Mucosa of descending colon (tissue), 3 donors: ENCODE measurements at places on chromosomes 7 and 10. TPM values are rescaled to one million over a fixed set of nuclear protein-coding genes. Genes with fewer than 3 reads are reported as not detected.

FKBP6 gene
- not detected for total RNA-seq

DNA sequence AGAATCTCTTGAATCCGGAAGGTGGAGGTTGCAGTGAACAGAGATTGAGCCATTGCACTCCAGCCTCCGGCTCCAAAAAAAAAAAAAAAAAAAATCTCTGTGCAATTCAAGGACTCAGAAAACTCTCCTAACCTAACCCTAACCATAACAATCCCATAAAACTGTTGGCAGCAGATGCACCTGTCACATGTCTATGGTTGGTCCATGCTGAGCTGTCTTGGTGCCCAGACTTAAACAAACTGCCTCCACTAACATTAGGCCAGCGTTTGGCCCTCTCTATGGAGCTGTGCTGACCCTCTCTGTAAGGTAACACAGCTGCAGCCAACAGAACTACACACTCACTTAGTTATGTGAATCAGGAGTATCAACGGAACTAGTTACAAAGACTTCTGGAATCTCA, 132.5 kb upstream of the PTER start:
- DNase-seq: no peak

DNA sequence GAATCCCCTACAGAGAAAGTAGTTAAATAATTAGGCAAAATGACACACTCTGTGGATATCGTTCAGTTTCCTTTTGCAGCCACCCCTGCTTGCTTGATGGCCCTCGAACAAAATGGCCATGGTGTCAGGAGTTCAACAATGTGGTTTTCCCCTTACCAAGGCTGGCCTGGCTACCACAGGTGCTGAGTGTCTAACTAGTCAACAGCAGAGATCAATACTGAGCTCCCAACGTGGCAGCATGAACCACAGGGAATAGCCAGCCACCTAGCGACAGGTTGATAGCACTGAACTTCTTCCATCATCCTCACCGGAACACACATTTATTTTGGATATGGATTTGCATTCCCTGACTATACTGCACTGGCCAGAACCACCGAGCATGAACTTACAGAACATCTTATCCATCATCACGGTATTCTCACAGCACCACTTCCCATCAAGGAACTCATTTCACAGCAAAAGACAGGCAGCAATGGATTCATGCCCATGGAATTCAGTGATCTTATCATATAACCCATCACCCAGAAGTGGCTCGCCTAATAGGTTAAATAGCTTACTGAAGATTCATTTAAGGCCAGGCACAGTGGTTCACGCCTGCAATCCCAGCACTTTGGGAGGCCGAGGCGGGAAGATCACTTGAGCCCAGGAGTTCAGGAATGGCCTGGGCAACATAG, 6.3 kb downstream of the C10orf67 start:
- DNase-seq: no peak

DDX56 gene
- 50.7 TPM for total RNA-seq
